ENCODE measurements at places on chromosomes 3 and 15. TPM values are rescaled to one million over a fixed set of nuclear protein-coding genes. Genes with fewer than 3 reads are reported as not detected.

PLA2G4F gene
- not detected for total RNA-seq

DNA sequence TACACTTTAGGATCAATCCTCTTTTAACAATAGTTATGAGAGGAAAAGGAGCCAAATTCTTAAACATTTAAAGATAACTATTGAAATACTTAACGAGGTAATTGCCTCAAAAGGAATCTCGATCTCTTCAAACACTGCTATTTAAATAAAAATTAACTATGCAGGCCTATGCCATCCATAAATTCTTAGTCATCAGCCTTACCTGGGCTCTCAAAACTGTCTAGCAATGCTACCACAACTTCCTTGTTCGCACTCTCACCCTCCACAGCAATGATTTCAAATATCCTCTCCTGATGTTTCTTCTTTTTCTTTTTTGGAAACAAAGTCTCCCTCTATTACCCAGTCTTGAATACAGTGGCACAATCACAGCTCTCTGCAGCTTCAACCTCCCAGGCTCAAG lies 12.3 kb downstream of the ETFA start:
- DNase-seq = no peak

DNA sequence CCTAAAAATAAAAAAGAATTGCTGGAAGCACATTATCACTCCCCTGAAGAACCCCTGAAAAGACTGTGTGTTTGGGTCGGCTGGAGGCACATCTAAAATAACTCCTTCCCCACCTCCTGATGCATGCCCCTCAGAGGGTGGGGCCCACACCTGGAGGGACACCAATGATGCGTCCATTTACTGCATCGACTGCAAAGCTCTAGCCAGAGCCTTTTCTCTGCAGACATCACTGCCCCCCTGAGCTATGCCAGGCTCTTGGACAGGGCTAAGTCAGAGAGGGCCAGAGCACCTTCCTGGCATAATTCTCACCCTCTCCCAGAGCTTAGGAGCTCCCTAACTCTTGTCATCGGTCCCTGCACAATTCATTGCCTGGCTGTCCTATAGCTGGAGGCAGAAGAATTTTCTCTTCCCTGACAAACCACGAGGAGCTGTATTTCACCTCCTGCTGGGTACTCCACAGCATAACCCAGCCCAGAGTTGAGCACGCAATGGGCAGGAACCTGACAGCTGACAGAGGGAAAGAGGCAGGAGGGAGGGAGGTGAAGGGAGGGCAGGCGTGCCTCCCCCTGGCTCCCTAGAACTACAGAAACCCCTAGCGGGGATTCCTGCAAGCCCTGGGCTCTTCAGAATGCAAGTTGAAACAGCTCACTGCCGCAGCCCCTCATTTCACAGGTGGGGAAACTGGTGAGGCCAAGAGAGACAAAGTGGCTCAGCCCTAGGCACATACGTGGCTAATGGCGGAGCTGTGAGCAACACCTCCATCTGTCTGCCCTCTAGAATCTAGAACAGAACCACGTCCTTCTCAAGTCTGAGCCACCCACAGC lies 46.6 kb downstream of the XXYLT1 start:
- no peak for DNase-seq

GRCh38 chr3:126448136-126448892 lies 27.4 kb downstream of the ZXDC start:
- no peak for DNase-seq
